ENCODE measurements at places on chromosomes 6 and 20.

- no peak for DNase-seq
Observed at GRCh38 chr20:63469713-63470101, 2.7 kb downstream of the KCNQ2 start.

GRCh38 chr6:56660381-56660730 is 17.7 kb upstream of the DST start:
- no peak for DNase-seq

DNA sequence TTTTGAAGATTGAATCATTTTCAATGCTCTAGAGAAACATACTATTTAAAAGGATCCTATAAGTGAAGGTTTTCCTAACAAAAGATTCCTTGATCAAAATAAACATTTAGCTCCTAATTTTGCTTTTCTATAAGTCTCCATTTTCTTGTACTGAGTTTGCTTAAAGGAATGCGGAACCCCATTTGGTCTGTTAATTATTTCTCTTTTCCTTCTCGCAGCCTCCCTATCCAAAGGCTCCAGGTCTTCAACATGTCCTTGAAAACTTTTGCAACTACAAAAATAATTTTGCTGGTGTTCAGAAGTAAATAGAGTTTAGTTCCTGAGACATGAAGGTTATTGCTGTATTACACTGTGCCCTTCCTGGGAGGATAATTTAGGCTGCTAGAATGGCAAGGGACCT is 8.3 kb upstream of the NPEPL1 start:
- DNase-seq, result no peak

- DNase-seq, result no peak
Observed at GRCh38 chr6:157335829-157336228, 12.5 kb upstream of the TMEM242 start.

- no peak for DNase-seq
Observed at GRCh38 chr6:82365016-82365795, 1.6 kb downstream of the TPBG start.

All from stimulated activated CD8-positive, alpha-beta memory T cell treated with anti-CD3 and anti-CD28 coated beads, Interleukin-15, amount 100 ng/mL, for 48 hours (primary cell).